ENCODE measurements at places on chromosomes 11 and 22. TPM values are rescaled to one million over a fixed set of nuclear protein-coding genes. Genes with fewer than 3 reads are reported as not detected.

Gene SLC39A13
- total RNA-seq: 78.9 TPM

GRCh38 chr22:38477585-38477984 is 9.7 kb downstream of the KDELR3 start:
- no peak for DNase-seq

DNA sequence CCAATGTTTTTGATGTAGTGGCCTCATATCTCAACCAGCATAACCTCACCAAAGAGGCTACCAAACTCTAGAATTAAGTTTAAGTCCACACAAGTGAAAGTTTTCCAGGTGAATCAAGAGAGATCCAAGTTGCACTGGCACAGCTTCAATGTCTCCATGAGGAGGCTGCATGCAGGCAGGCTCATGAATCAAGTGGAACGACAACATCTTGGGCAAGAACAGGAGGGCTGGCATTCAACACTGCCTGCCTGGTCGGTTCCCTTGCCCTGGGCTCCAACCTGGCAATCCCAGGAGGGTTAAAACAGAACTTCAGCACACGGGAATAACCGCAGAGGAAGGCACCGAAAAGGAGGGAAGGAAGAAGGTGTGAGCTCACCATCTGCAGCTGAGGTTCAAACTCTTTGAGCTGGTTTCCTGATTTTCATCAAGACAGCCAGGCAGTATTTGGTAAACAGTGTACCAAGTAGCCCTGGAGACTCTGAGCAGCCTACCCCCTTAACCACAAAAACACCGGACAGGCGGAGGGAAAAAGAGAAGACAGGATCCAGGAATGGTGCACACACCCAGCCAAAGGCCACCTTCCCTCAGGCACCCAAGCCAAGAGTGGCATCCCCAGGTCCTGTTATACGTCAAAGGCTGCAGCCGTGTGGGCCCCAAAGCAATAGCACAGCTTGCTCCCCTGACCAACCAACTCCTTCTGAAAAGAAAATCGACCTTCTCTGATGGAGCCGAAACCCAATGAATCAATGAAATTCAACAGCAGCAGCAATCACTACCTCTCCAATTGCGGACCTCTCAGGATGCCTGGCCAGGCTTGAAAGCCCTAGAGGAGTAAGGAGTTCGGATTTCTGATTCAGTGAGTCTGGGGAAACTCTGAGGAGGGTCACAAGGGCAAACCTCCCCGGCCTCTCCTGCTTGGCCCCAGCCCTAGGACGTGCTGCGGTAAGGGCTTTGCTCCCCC is 1.3 kb downstream of the PACSIN2 start:
- DNase-seq: no peak

GRCh38 chr11:123069908-123070821 is 8.2 kb upstream of the HSPA8 start:
- no peak for DNase-seq

DNA sequence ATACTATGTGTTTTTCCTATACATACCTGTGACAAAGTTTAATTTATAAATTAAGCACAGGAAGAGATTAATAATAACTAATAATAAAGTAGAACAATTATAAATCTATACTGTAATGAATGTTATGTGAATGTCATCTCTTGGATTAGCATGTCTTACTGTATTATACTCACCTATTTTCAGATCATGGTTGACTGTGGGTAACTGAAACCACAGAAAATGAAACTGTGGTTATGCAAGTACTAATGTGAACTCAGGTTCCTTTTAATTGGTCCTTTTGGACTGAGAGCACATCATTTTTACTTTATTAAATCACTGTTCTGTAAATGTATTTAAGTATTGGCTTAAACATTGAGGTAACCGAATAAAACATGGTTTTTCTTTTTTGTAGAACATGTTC is 108.8 kb downstream of the PPP6R3 start:
- no peak for DNase-seq

DNA sequence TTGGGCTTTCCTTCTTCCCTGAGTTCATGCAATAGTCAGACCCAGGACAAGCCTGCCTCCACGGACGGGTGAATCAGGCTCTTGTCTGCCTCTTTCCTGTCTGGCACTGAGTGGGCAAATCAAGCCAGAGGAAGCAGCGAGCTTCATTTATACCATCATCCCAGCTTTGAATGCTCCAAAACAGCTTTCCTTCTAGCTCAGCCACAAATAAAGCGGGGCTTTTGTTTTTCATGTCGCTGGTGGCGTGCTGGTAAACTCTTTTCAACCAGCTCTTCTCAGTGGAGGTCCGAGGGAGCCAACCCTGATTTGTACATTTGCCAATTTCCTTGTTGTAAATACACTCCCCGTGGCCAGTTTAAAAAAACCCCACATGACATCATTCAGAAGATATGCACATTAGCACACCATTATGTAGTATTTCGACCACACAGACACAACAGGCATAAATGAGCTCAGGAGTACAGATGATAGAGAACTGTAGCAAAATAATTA is 8.6 kb downstream of the C11orf91 start:
- DNase-seq: no peak

DNA sequence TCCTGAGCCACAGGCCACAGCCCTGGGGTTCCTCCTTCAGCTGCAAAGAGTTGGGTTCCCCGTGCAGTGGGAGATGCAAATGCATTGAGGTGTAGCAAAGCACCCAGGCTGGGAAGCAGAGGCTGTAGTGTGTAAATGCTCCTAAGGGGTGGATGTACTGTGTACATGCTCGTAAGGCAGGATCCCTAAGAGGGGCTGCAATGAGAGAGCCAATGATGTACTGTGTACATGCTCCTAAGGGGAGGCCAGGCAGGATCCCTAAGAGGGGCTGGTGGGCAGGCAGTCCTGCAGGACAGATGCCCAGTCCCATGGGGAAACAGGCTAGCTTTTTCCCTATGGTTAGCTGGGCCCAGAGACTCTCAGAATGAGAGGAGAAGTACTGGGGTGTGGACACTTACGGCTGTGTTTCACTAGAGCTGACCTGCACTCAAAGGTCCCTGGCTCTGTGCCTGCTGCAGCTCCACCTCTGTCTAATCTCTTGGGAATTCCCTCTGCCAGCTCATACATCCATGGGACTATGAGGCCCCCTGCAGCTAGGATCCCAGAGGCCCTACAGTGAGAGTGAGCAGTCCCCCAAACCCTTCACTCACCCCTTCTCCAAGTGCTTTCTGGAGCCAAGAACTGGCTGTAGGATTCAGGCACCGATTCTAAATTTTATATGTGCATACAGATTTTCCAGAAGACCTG is 261.9 kb upstream of the LUZP2 start:
- DNase-seq: no peak

Gene OR5B21
- not detected for total RNA-seq

Gene TENM4
- total RNA-seq: 63.3 TPM

Gene OR10D3
- total RNA-seq: not detected

Gene IGHMBP2
- total RNA-seq: 10.9 TPM

Gene OR5P2
- total RNA-seq: not detected

GRCh38 chr11:32960553-32961164 is 55.0 kb upstream of the DEPDC7 start:
- DNase-seq: no peak

GRCh38 chr11:2927121-2927800 is 2.0 kb downstream of the PHLDA2 start:
- DNase-seq: peak; percentile 81

- DNase-seq: peak; percentile 58
Observed at GRCh38 chr11:203945-204586, 3.1 kb downstream of the BET1L start.

- DNase-seq: no peak
Observed at GRCh38 chr11:105489446-105489845, 120.4 kb upstream of the GRIA4 start.

DNA sequence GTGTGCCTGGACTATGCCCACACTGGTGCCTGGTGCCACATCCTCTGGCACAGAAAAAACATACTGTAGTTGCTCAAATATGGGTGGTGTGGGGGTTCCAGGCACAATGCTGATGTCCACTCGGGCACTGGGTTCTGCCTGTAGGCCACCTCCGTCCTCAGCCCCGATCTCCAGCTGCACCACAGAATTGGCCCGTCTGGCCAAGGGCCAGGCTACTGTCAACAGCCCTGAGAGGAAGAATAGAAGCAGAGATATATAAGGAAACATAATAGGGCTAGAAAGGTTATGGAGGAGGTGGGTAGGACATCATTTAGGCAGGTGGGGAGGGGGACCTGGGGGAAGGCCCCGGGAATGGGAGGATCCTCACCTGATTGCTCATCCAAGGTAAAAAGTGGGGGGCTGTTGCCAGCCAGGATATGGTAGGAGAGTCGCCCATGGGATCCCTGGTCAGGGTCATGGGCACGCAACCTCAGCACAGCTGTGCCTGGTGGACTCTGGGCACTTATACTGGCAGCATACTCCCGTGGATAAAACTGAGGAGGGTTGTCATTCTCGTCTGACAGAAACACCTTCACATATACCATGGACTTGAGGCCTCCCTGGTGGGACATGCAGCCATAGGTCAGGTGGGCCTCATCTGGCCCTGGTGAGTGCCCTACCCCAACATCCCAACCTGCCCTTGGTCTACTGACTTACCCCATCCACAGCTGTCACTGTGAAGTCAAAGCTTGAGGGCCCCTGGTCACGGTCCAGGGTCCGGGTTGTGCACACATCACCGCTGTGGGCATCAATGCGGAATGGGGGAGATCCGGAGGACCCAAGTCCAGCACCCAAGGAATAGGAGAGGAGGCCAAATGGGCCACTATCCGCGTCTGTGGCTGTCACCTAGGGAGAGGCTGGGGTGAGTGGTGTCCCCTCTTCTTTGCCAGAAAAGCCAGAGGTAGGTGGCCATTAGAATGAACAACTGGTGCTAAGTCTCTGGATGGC is 14.5 kb upstream of the TPP1 start:
- peak; percentile 73 for DNase-seq

DNA sequence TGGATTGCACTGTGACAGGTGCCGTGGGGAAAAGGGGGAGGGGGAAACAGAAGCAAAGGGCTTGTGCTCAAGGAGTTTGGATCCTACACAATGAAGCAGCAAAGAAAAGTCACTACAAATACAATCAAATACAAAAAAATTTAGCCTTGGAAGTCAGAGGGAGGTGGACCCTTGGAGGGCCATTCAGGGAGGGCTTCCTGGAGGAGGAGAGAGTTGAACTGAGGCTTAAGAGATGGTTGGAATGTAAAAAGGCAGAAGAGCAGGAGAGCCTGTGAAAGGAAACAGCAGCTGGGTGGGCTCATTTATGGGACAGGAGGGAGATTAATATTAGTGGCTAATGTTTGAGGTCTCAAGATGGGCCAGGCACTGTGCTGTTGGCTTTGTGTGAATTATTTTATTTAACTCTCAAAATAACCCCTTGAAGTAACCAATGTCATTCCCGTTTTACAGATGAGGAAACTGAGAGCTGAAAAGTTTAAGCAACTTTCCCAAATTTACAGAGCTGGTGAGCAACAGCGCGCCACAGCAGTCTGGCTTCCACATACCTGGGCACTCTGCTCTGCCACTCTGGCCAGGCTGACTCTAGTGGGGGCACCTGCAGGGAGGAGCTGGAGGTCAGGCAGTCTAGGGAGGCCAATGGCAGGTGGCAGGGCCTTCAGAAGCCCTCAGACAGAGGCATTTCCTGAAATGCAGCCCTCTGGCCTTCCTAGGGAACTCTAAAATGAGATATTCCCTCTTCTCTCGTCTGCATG is 2.7 kb upstream of the CHST1 start:
- peak; percentile 11 for DNase-seq

DNA sequence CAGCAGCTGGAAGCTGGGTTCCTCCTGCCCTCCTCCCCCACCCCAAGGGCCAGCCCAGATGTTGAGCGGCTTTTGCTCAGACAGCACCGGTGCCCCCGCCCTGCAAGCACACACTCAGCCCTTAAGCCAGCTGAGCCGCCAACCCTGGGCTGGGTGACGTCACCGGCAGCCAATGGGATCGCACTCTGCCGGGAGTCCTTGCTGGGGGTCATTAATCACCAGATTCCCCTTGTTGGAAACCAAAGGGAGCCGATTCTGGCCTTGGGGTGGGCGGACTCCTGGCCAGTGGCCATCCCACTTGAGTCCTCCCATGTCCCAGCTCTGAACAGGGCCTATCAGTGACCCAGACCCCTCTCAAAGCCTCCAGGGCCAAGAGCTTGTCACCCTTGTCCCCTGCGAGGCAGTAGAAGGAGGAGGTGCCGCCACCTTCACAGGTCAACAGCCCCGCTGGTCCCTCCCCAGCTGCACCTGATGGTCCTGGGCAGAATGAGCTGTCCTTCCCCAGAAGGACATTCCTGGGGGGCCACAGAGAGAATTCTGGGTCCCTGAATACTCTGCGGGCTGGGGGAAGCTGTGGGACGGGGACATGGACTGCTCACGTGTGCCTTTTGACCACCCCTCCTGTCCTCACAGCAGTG is 7.4 kb downstream of the DUSP8 start:
- peak; percentile 99 for DNase-seq

DNA sequence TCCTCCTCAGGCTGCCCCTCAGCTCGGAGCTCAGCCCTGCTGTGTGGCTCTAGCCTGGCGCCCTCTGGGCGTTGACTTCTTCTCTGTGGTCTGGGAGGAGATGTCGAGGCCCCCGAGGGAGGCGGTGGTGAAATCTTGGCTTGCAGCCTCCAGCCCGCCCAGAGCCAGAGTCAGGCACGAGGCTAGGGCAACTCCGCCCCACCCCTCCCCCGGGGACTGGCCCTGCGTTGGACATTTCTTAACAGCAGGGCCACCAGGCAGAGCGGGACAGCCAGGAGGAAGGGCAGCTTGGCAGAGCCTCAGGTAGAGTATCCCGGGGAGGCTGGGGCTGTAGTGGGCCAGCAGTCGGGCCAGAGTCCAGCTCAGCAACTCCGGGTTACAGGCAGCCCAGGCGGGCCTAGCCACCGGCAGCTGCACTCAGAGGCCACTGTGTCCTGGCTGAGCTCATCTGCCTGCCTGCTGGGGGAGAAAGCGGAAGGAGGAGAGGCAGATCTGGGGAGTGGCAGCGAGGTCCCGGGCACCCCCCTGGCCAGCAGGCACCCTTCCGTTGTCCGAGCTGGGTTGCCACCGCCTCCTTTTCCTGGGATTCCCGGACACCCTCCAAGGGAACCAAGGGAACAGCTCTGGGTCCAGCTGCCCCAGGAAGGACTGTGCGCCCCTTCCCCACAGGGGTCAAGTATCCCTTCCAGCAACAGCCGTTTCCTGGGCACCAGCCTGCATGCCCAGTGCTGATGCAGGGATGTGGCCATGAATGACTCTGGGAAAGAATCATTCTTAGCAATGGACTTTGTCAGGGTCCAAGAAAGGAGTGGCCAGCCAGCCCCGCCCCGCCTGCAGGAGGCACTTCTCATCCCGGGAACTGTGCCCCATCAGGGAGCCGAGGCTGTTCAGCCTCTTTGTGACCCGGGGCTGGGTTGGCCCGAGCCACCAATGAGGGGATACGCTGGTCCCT is at the start of gene ALDH3B1:
Gene ALDH3B1, plus strand, starts transcription at position 238 of the 952 bp plus-strand sequence. CDS start 4,971 bp downstream, outside the sequence.
- DNase-seq: peak; percentile 97

GRCh38 chr22:45485261-45485660 is 17.4 kb upstream of the FBLN1 start:
- DNase-seq: no peak

DNA sequence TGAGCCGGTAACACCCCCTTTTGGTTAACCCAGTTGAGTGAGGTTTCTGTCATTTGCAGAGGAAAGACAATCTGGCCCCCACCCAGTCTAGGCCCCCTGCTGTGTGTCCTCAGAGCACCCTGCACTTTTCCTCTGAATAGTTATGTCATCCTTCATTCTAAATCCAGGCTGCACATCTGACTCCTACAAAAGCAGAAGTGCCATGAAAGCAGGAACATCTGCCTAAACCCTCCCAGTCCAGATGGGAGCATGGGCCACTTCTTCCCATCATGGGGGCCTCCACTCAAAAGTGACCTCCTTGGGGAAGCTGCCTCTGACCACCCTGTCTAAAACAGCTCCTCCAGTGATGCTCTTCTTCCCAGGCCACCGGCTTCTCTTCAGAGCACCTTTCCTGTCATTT is 53.7 kb upstream of the HMGXB4 start:
- no peak for DNase-seq

Data from osteoblast (primary cell).